Astrocyte (in vitro differentiated cells and primary cell): ENCODE measurements at places on chromosomes 12 and 14. TPM values are rescaled to one million over a fixed set of nuclear protein-coding genes. Genes with fewer than 3 reads are reported as not detected.

DNA sequence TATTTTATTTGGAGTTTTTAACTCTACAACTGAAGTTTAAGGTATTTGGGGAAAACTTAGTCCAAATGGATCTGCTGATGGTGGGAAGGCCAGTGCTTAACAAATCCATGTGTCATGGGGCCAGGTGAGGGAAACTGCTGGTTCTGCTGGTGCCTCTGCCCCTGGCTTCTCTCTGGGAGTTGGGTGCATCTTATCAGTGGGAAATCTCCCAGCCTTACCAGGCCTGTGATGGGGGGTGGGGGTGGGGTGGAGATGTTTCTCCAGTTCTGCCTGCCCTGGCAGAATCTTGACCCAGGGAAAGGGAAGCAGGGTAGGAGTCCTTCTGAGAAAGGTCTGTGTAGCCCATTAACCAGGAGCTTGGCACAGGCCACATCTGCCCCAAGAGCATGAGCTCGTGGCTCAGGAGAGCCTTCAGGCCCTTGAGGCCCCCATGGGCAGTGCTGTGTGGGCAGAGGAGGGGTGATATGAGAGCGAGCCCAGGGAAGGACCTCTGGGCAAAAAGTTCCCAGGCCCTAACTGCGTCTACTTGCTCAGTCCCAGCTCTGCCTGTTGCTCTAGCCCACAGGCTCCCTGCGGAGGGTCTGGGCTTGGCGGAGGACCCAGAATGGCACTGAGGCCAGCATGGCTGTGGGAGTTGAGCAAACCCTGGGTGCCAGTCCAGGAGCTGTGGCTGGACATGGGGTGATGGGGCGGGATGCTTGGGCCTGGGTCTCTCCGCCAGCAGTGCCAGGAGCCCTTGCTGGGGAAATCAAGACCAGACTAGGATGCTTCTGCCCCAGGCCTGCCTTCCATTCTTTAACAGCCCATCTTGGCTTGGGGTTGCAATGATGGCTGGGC is 18.2 kb downstream of the VASH1 start:
- H3K4me3 ChIP-seq, result no peak overlapping the region
- H3K4me1 ChIP-seq, result peaks cover 14% of the 10 kb centered on the region
- H3K27me3 ChIP-seq, result no peaks in the 10 kb centered on the region
- H3K36me3 ChIP-seq, result no peaks in the 10 kb centered on the region
- H3K27ac ChIP-seq, result no peak overlapping the region

HOXC9 gene
- not detected in 2 replicates for total RNA-seq

ADGRD1 gene
- total RNA-seq, result 3.0 and 3.9 TPM in 2 replicates

DNA sequence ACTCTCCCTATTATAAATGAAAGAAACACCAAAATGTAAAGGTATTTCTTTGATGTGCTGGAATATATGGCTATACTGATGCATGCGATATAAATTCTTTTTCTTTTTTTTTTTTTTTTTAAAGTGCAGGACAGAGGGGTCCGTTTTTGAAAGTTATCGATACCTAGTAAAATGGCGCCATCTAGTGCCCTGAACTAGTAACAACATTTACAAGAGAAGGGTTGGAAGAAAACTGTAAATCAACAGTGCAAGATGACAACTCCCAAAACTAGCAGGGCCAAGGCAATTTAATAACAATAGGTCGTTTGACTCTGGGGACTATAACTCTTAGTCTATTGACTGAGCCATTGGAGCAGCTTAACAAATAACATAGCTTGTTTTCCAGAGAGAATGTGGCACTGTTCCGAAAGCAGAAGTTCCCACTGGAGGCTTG is 137.7 kb downstream of the SPTSSA start:
- no peaks in the 10 kb centered on the region for H3K36me3 ChIP-seq
- H3K4me1 ChIP-seq, result no peaks in the 10 kb centered on the region
- peaks cover 8% of the 10 kb centered on the region for H3K27me3 ChIP-seq
- no peak overlapping the region for H3K27ac ChIP-seq
